Urinary bladder (tissue), 4 donors: ENCODE measurements at places on chromosomes 11 and 22. TPM values are rescaled to one million over a fixed set of nuclear protein-coding genes. Genes with fewer than 3 reads are reported as not detected.

The H19 gene
- total RNA-seq, result 6,669 TPM

The TNNI2 gene
- 32.6 TPM for total RNA-seq

The ZNF215 gene
- total RNA-seq, result 2.0 TPM

The GAS2L1 gene
- total RNA-seq, result 4.8 TPM

The RRP7A gene
- 14.4 TPM for total RNA-seq

The RIMBP3C gene
- total RNA-seq, result 0.26 TPM

The C11orf16 gene
- total RNA-seq, result not detected

DNA sequence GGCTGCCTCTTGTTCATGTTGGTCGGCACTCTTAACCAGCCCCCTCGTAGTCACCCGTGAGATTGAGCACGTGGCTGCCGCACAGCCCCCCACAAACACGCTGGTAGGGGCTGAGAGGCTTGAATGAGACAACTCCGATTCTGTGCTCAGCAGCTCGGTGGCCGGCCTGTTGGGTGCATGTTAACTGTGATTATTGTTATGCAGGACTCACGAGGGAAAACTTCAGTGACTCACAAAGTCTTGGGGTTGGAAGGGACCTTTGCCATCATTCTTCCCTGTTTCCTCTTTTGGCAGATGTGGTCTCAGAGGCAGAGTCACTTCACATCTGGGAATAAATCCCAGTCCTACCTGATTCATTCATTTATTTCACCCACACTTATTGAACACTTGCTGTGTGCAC, 75.2 kb downstream of the ADAMTS15 start:
- DNase-seq, result no peak

- no peak for DNase-seq
These were observed 745 bp upstream of the ZBTB44 start for GRCh38 chr11:130315354-130315970.

DNA sequence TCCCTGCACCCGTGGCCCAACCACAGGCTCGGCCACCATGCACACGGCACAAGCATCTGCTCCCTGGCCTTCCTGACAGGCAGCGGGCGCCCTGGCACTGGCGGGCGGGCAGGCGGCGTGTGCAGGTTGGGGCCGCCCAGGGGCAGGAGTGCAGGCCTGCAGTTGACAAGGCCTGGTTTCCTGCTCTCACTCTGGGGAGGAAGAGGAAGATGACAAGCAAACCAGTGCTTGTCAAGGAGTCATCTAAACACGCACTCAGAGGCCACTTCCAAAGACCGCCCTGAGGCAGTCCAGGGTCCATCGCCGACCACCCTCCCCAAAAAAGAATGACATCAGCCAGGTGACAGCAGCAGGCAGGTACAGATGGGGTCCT, 65.3 kb upstream of the LINC01488 start:
- DNase-seq, result no peak

- no peak for DNase-seq
These were observed 36.0 kb upstream of the PICK1 start for GRCh38 chr22:38021206-38021605.

GRCh38 chr11:33461369-33462125, 204.4 kb downstream of the HIPK3 start:
- no peak for DNase-seq

- no peak for DNase-seq
These were observed 131.9 kb downstream of the ADAMTS15 start for GRCh38 chr11:130580372-130580771.

- no peak for DNase-seq
These were observed 72.0 kb upstream of the USP47 start for GRCh38 chr11:11769782-11770181.

DNA sequence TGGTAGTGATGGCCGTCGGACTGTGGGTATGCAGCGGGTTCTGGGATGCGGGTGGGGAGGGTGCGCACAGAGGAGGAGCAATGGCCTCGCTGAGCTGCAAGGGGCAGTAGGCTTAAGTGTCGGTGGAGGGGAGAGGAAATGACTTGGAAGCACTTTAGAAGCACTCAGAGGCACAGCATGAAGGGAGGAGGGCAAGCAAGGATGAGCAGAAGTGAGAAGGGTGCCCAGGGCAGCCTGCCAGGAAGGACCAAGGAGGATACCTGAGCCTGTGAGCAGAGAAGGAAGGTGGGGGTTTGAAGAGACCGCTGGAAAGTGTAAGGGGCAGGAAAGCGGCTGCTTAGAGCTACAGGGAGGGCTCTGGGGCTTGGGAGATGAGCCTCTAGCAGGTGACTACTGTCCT, 330 bp downstream of the SLC5A1 start:
- DNase-seq, result no peak

DNA sequence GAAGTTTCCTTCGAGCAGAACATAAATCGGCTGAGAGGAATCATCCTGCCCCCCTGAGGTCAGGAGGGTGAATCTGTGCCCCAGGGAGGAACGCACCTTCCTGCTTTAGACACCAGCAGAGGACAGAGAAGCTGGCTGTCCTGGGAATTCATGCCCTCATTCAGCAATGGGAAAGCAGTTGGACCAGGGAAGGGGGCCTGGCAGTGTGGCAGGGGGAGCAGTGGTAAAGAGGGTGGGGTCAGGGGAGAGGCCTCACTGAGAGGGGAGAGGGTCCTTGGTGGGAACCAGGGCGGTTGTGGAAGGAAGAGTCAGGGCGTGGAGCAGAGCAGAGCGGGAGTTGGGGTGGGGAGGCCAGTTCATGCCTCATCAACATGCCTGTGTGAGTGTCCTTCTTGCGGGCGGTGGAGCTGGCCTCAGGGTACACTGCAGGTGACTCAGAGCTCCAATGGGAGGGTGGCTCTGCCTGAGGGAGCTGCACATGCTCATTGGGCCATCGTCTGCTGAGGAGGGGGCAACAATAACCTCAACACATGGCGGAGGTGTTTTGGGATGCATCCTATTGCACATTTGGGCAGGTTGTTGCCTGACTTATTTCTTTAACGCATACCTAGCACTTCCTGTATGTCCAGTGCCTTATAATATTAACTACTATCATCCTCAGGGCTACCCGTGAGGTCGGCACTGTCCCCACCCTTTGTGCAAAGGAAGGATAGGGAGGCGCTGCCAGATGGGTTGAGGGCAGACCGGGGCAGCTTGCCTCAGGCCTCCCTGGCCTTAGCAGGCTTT, 23.2 kb downstream of the MED15 start:
- no peak for DNase-seq

DNA sequence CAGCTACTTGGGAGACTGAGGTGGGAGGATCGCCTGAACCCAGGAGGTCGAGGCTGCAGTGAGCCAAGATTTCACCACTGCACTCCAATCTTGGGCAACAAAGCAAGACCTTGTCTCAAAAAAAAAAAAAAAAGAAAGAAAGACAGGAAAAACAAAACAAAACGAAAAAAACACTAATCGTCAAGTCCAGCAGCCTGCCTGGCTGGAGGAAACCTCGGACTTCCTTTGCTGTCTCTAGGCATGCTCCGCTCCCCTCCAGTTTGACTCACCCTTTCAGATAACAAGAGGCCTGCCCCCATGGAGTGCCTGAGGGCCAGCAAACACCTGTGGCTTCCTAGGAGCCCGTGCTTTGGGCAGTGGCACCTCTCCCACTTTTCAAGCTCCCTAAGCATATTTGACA, 28.8 kb upstream of the CHKA start:
- no peak for DNase-seq

GRCh38 chr11:113574586-113574985, 99.4 kb upstream of the DRD2 start:
- DNase-seq, result no peak

GRCh38 chr11:35218956-35219355, 80.0 kb downstream of the CD44 start:
- no peak for DNase-seq

DNA sequence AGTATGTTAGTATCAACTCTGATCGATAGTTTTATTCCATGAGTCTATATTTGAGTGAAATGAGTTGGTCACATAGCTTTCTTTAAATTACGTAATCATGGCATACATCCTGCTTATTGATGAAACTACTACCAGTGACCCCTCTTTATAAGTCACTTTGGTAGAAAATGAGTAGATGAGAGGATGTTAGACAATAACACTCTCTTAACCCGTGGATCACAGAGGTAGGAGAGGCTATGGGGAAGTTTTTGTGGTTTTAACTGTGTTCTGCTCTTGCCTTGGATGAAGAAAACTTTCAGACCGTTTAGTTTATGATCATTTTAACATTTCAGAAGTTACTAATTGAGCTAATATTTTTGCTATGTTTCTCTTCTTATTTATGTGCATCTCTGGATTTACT, 34.0 kb downstream of the TBCEL start:
- no peak for DNase-seq

GRCh38 chr11:120655589-120655988, 144.0 kb downstream of the GRIK4 start:
- no peak for DNase-seq

DNA sequence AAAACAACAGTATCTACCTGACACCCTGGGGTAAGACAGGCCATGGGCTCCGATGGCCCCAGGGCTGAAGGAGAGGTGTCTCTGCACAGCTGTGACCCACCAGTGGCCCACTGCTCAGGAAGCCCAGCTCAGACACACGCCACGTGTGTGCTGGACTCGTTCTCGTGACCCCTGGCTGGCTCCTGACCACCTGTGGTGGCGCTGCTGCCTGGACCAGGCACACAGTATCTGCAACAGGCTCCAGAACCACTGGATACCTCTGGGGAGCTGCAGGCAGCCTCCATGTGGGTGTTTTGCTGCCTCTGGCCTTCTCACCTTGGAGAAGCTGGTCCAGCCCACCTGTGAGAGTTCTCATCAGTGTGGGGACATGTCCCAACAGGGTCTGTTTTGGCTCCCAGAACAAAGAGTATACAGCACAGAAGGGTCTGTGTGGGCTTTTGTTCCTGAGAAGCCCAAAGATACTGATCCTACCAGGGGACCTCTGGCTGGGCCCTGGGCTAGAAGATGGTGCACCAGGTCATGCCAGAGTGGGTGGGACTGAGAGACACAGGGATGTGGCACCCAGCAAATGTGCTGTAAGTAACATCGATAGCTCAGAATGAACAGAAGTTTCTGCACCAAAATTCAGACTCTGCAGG, 21.7 kb upstream of the SERPIND1 start:
- DNase-seq, result no peak

GRCh38 chr22:36166518-36167220, 6.1 kb upstream of the APOL3 start:
- no peak for DNase-seq

- peak; percentile 59 for DNase-seq
These were observed 24.1 kb downstream of the IRAG1 start for GRCh38 chr11:10669258-10670033.

DNA sequence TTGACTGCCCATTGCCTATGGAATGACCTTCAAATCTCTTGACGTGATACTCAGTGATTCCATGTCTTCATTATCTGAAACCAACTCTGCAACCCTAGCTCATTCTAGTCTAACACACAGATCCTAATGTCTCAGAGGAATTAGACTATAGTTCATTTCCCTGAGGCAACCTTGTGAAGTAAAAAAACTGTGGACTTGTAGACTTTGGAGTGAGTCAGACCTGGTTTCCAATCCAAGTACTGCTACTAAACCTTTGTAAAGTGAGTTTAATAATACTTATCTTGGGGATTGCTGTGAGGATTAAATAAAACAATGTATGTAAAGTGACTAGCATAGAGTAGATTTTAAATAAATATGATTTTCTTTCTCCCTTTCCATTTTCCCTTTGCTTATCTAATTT, 226.1 kb downstream of the BLID start:
- no peak for DNase-seq

GRCh38 chr11:106614262-106614661, 404.0 kb downstream of the GUCY1A2 start:
- DNase-seq, result no peak

DNA sequence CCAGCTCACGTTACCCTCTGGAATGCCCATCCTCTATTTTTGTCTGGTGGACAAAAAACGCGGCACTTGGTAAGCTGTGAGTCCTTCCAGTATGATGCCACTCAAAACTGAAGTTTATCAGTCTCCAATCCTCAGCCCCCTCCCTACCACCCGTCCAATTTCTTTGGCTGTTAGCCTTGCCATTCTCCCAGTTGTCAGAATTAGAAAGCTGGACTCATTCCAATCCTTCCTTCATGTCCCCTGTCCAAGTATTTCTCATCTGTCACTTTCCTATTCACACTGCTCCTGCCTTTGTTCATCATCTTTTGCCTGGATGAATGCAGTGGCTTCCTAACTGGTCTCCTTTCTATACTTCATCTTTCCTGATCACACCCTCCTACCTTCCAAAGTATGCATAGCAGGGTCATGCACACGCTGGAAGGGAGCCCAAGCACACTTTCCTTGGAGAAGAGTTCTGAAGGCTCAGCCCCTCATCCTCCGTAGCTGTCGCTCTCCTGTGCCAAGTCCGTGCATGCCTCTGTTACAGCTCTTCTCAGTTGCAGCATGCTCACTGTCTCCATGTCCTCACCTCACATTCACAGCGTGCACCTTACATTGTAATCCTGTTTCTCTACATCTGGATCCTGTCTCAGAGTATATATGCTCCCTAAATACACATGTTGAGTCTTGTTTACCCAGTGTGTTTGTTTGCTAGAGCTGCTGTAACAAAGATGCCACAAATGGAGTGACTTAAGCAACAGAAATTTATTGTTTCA, 19.4 kb downstream of the APLP2 start:
- no peak for DNase-seq

- no peak for DNase-seq
These were observed 1.2 kb downstream of the SCN4B start for GRCh38 chr11:118151431-118151830.

DNA sequence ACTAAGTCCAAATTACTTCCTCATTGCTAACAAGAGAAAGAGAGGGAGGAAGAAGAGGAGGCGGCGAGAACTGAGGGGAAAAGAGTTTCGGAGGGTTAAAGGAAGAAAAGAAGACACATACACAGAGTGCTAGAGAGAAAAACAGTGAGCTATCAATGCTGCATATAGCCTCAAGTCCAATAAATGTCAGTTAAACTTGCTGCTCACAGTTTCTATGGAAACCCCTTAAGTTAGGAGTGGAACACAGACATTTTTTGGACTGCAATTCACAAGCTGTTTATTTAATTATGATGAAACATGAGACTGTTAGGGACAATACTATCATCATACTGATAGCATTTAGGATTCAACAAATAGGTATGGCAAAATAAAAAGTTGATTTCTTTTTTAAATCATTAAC, 1320.4 kb downstream of the LRRC4C start:
- peak; percentile 18 for DNase-seq

DNA sequence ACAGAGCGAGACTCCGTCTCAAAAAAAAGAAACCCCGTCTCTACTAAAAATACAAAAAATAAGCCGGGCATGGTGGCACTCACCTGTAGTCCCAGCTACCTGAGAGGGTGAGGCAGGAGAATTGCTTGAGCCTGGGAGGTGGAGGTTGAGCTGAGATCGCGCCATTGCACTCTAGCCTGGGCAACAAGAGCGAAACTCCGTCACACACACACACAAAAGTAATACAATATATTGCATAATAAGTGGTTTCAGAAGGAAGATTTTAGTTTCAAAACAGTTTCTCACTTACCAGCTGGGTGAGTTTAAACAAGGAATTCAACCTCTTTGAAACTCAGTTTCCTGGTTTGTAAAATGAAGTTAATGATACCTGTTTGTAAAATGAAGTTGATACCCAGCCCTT, 32.7 kb upstream of the HTR3A start:
- no peak for DNase-seq

GRCh38 chr11:62880803-62881578, at the start of gene SLC3A2:
SLC3A2 (plus strand) TSS chr11:62880896; CDS start chr11:62881024, 128 bp downstream.
- DNase-seq, result peak; percentile 50
